Testis (tissue), 5 donors: ENCODE measurements at places on chromosomes 7 and 10. TPM values are rescaled to one million over a fixed set of nuclear protein-coding genes. Genes with fewer than 3 reads are reported as not detected.

DNA sequence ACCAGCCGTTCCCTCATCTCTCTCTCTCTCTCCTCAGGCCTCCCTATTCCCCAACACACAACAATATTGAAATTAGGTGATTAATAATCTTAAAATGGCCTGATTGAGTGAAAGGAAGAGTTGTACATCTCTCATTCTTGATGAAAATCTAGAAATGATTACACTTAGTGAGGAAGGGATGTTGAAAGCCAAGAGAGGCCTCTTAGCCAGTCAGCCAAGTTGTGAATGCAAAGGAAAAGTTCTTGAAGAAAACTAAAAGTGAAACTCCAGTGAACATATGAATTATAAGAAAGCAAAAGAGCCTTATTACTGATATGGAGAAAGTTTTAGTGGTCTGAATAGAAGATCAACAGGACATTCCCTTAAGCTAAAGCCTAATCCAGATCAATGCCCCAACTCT lies 695.1 kb downstream of the GRID1 start:
- H3K4me1 ChIP-seq: peaks cover 12% of the 10 kb centered on the region
- DNase-seq: no peak
- H3K36me3 ChIP-seq: no peaks in the 10 kb centered on the region
- H3K4me3 ChIP-seq: no peak overlapping the region
- H3K27me3 ChIP-seq: no peaks in the 10 kb centered on the region

DNA sequence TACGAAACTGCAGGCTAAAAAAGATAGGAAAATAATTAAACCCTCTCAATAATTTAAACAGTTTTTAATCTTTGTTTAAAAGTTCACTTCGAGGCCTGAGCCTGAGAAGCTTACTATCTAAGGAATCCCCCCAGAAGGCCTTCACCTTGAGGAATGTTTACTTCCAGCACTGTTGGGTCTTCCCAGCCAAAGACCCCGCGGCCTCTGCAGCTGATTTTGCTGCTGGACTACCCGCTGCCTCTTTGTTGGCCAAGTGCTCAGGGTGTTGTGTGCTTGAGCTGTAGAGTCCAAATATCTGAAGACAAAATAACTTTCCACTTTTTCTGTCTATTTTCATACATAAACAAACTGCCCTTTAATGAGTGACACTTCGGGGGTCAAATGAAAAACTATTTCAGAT lies 292.7 kb downstream of the GLRX3 start:
- H3K27me3 ChIP-seq: no peaks in the 10 kb centered on the region
- H3K36me3 ChIP-seq: no peaks in the 10 kb centered on the region
- H3K4me3 ChIP-seq: no peak overlapping the region
- H3K4me1 ChIP-seq: no peaks in the 10 kb centered on the region
- H3K27ac ChIP-seq: no peak overlapping the region

DNA sequence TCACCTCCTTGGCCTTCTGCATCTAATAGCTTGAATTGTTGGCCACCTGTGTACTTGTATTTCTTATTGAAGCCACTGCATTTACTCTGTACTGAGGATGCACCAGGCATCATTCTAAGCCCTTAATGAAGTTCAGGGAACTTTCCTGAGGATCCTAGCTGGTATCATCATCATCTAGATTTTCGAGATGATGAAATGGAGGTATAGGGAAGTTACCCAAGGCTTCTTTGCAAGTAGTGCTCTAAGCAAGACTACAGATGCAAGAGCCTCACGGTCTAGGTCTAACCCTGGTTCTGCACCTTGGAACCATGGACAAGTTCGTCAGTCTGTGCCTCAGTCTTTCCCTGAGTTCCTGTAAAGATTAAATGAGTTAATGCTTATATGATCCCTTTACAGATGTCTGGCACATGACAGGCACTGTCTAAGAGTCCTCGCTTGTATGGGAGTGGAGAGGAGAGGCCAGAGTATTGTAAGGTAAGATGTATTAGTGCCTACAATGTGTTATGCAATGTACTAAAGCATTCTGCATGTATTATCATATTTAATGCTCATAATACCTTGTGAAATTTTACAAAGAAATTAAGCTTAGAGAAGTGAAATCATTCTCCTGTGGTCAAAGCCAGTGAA lies 145.1 kb downstream of the KCNMA1 start:
- no peaks in the 10 kb centered on the region for H3K4me1 ChIP-seq
- DNase-seq: no peak
- no peak overlapping the region for H3K27ac ChIP-seq

DNA sequence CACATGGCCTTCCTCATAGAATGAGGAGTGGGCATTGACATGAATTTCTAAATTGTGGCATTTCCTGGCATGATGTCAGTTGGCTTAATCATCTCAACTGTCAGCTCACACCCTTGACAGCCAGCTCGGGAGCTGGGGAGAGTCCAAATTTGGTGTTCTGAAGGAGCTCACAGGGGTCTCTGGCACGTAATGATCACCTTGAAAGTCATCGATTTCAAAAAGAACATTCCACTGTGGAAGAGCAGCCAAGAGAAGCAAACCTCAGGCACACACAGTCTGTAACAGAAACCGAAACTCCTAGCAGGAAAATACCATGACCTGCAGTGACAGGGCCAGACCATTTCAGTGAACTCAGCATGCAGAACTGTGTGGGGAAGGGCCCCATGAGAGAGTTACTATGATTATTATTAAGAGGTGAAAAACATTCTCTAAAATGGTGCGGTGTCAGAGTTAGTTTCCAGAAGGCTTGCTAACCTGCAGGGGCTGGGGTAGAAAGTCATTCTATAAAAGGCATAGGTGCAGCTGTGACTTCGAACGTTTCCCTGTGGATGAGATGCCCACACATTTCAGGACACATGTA lies 26.4 kb upstream of the KLF6 start:
- H3K27ac ChIP-seq: peak overlapping the region; percentile 74
- no peaks in the 10 kb centered on the region for H3K36me3 ChIP-seq
- no peaks in the 10 kb centered on the region for H3K27me3 ChIP-seq
- H3K4me3 ChIP-seq: no peak overlapping the region
- DNase-seq: no peak

ST8SIA6 gene
- 0.87 TPM for total RNA-seq
